RWPE1 (cell line): ENCODE measurements at places on chromosomes 6 and 20.

DNA sequence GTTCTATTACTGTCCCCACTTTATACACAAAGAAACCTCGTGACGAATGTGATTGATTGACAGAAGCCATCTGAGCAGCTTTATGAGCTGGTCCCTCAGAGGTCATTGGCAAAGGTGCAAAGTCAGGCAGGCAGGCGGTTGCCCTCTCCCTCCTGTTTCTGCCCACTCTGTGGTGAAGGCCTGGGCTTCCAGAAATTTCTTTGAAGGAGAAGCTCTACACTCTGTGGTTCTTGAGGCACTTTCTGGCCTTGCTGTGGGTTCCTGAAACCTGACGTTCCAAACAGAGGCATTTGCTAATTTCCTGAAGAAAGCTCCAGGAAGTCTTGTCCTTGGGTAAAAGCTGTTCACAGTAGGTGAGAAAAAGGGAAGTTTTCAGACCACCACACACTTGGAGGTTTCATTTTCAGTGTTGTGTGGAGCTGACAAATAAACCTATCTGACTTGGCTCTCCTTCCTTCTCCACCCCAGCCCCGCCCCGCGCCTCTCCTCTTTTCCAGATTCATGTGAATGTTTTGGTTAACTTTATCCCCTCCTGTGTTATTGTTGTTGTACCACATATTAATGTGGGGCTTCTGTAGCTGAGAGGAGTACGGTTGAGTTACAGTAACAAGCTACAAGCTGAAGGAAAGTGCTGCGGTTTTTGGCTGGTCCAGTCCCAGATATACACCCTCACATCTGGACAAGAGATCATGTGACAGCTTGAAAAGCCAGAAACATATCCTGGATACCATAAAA is 274.1 kb downstream of the CLIC5 start:
- no peak for DNase-seq

DNA sequence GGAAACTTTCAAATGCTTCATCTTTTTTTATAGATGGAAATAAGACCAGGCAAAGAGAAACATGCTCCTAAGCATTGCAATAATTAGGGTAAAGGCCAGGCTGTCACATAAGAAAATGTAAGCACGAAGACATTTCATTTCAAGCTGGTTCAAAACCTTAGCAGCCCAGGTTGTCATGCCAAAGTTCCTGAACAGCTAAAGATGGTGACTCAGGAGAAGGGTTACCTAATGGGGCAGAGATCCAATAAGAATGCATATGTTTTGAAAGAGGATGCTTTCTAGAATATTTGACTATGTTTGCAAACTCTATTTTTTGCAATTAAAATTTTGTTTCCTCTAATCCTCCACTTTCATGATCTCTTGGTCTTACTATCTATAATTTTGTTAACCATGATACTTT is 65.6 kb upstream of the PHACTR2 start:
- DNase-seq = no peak

DNA sequence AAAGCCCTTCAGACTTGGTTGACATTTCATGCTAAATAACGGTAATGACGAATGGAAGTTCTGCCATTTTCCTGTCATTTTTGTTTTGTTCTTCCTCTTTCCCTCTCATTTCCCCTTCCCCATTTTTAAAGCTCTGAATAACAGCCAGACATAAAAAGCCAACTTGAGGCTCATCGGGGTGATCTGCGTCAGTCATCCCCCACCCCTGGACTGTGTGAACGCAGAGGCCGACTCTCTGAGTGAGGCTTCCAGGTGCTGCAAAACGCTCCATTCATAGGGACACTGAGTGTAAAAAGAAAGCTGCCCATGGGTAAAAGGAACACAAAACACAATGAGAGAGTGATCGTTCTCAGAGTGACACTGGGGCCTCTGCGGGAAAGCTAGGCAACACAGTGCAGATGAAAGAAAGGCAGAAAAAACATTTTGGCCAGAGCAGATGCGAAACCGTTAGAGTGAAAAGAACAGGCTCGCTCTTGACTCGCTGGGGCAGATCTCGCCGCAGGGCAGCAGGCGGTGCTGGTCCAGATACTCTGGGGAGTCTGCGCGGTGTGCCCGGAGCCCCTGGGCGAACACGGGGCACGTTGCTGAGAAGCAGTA is 684.8 kb downstream of the QKI start:
- DNase-seq = no peak

- DNase-seq = no peak
Observed at GRCh38 chr20:23697947-23698346, 9.1 kb upstream of the CST4 start.

- DNase-seq = no peak
Observed at GRCh38 chr20:24894488-24894887, 54.6 kb upstream of the CST7 start.

- no peak for DNase-seq
Observed at GRCh38 chr6:89563866-89564265, 74.7 kb downstream of the LYRM2 start.

DNA sequence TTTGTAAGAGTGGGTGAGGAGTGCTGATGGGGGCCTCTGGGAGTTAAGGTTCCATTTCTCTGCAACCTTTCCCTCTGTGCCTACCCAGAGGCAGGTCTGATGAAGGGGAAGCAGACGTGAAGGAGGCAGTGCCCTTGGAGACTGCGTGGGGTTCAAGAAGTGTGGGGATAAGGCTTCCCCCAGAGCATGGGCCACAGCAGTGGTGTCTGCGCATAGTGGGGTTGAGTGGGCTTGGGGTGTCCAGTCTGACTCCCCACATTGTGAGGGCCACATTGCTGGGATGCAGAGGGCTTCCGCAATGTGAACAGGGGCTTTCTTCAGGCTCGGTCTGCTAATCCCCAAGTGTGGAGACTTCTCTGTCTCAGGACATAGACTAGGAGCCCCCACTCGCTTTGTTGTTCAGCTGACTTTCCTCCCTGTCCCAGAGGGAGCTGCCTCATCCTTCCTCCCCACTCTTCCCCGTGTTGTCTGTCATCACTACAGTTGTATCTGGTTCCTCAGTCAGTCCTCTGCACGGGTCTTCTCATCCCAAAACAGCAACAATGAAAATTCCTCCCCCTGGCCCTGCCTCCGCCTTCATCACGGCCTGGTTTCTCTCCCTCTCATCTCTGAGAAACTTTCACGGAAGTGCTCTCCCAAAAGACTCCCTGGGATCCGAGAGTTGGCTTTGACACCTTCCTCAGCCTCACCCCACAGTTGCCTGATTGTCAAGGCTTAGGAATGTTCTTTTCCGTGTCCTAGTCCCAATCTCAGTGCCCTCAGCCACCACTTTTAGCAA is 2.8 kb downstream of the EBF4 start:
- no peak for DNase-seq

GRCh38 chr6:40963019-40963418 is 76.0 kb downstream of the UNC5CL start:
- DNase-seq = no peak

DNA sequence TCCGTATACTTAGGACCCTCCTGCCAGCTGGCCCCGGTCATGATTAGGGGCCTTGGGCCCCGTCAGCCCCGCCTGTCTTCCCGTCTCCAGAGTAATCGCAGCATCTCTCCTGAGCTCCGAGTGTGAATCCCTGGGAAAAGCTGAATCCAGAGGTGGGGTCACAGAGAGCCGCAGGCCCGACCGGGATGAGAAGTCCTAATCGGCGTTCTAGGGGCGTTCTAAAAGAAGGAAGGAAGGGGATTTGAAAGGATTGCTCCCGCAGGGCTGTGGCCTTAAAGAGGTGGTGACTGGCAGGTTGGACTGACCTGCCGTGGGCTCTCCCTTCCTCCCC is 371 bp downstream of the HMGN4 start:
- DNase-seq = peak; percentile 41
